ENCODE measurements at places on chromosomes 1 and 21.

- no peak for DNase-seq
Measured at GRCh38 chr1:31834501-31834900, 18.7 kb upstream of the SPOCD1 start.

DNA sequence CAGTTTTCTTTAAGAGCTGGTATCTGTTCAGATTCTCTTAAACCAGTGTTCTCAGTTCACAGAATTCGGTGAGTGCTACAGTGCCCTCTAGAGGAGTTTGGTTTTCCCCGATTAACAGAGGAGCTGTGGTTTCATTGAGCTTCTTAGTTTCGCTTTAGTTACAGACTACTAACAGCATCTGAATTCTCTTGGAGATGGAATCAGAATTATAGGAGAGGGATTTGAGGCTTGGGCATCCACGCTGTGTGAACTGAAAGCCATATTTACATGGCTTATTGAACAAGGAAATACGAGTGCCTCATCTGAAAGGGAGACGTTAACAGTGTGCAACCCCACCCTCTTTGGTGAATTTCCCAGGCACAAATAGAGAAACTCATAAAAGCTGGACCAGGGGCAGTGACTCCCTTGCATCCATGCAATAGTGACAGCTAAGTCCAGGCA is 202.0 kb downstream of the USH2A start:
- peak; percentile 6 for DNase-seq

- DNase-seq = no peak
Measured at GRCh38 chr1:183444243-183444642, 26.1 kb upstream of the NMNAT2 start.

DNA sequence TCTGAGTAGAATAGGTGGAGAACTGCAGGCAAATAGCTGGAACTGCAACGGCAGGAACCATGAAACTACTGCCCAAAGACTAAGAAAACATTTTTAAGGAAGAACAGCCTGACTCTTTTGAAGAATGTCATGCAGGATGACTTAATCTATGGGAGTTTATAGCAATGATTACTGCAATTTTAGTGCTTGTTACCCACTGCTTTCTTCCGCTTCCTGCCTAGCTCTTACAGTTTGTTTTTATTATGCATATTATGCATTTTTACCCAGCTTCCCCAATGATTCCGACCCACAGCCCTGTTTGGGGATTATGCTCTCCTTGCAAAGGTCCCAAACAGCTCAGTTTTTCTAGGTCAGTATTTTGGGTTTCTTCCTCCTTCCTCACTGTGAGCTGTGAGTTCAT is 71.2 kb downstream of the PCNX2 start:
- no peak for DNase-seq

- DNase-seq = no peak
Measured at GRCh38 chr1:27176954-27177353, 22.0 kb upstream of the SLC9A1 start.

DNA sequence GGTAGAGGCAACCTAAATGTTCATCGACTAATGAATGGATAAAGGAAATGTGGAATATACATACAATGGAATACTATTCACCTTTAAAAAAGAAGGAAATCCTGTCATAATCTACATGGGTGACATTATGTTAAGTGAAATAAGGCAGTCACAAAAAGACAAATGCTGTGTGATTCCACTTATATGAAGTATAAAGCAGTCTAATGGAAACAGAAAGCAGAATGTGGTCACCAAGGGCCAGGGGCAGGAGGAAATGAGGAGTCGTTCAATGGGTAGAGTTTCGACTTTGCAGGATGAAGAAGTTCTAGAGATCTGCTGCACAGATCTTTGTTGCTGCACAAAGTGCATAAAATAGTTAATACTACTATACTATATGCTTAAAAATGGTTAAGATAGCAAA is 7.8 kb downstream of the DIPK1A start:
- DNase-seq = peak; percentile 53

DNA sequence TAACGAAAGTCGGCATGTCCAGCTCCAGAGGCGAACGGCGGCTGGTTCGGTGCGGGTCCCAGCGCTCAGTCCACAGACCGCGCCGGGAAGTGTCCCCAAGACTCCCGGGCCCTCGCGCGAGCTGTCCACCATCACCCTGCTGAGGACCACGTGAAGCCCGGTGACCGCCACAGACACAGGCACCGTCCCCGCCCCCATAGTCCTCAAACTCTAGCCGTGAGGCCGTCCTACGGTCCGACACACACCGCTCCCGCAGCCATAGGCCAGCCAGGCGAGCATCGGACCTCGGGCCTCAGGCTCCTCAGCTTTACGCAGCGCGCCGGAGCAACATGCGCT is 535 bp downstream of the SETD4 start:
- DNase-seq = no peak

- DNase-seq = no peak
Measured at GRCh38 chr1:78691995-78692747, 42.5 kb downstream of the IFI44 start.

GRCh38 chr21:17799414-17800164 is 19.6 kb downstream of the C21orf91 start:
- DNase-seq = no peak

DNA sequence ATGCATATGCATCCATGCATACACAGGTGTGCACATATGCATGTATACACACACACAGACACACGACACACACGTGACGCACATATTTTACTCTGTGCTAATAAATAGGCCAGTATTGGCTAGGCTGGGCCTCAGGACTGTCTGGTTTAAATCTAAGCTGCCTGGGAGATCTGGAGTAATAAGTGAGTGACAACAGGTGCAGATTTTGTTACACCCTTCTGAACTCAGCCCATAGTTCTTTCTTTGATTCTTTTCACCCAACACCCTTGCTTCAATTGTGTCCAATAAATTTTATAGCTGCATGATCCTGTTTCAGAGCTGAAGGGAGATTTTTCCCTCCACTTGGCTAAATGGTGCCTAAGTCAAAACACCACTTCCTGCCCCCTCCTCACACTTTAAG is 132.8 kb downstream of the FGGY start:
- DNase-seq = no peak

GRCh38 chr1:2415801-2416208 is 3.4 kb upstream of the PEX10 start:
- DNase-seq = peak; percentile 72

DNA sequence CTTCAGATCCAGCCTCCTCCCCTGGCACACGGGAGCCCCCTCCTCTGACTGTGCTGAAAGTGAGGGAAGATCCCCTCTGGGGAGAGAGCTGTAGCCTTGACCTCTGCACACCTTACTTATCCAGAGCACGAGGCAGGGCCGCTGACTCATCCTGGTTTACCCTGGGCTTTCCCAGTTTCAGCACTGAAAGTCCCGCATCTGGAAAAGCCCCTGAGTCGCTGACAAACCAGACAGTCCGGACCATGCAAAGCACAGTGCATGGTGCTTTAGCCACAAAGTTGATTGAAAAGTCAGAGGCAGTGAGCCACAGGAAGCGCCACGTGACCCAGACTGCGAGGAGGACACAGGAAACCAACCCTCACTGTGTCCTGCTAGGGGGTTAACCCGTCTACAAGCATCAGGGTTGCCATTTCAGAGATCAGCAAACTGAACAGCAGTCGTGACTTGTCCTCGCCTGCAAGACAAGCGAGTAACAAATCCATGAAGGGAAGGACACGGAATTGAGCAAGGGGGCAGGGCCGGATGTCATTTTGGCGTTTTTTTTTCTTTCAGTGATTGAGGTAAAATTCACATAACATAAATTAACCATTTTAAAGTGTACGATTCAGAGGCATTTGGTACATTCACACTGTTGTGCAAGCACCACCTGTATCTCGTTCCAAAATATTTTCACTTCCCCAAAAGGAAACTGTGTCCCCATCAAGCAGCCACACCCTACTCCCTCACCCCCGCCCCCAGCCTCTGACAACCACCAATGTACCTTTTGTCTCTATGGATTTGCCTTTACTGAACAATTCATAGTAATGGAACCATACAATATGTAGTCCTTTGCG is 19.9 kb upstream of the IFNGR2 start:
- peak; percentile 85 for DNase-seq

- DNase-seq = no peak
Measured at GRCh38 chr1:58887059-58887458, 103.2 kb upstream of the JUN start.

DNA sequence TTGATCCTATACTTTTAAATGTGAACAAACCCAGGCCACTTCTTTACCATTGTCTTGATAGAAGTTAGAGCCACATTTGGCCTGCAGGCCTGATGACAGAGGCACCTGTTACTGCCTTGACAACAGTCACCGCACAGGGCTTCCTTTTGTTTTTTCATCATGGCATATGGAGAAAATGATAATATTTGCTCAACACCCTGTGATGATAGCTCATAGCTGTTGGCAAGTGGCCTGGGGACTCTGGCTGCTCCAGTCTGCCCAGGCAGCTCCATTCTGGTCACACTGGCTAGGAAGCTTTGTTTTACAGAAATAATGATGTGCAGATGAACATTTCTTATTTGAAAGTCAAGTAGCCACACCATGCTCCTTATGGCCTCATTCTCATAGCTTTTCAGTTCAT is 89.6 kb upstream of the GPR88 start:
- DNase-seq = no peak

DNA sequence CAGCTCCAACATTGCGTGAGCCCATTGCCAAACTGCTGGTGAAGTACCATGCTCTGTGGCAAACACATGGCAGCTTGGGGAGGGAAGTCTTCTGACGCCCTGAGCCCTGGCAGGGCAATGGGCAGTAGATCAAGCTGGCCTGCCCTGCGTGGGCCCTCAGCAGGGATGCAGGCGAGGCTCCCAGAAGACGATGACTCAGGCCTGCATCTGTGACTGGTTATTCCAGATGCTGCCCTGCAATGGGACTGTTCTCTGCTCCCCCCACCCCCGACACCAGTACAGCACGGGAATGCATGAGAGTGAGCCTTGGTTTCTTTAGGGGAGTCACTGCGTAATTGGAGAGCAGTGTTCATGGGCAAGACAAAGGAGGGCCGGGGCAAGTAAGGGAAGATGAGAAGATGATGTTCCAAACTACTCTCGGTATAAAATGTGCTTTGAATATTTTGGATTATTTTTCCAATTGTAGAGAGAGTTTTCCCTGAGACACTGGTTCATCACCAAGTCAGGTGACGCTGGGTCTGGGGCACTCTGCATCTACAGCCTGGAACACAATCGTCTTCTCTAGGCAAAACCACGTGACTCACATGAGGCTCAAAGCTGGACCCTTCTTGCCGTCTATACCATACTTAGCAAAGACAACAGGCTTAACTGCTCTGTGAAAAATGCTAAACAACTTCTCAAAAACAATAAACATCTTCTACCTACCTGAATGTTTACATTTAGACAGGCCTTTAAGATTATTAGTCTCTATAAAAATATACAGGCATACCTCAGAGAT is 9.0 kb upstream of the C1orf198 start:
- DNase-seq = no peak

DNA sequence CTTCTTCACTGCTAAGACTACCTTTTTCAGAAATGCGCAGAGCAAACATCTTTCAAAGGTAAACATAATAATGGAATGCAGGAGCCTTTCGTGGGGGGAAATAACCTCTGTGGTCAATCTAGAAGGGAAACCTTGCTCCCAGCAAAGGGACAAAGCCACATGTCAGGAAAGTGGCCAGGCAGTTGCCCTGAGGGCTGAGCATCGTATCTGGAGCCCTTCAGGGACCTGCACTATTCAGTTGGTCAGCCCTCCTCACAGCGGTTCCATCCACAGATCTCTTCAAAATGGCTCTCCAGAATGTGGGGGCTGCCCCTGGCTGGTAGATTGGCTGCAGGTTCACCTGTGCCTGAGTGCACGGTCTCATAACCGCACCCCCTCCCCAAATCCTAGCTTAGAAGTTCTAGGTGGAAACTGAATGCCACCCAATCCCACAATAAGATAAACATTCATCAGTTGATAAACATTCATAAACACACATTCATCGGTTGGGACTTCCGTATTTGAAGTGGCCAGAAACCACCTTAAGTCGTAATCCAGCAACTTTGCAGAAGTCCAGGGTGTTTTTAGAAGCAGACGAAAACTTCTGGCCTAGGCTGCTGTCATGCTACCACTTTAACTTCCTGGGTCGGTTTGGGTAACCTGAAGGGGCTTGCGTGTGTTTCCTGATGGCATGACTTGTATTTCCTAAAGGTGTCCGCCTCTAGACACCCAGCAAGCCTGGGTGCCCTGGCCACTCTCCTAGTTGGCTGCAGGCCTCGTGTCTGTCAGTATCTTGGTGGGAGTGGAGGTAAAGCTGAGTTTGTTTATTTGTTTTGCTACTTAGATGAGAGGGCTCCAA is 50.5 kb downstream of the RASSF5 start:
- peak; percentile 56 for DNase-seq

GRCh38 chr1:177439301-177439700 is 268.5 kb downstream of the BRINP2 start:
- DNase-seq = no peak

- no peak for DNase-seq
Measured at GRCh38 chr1:150429805-150430204, 57.4 kb upstream of the TARS2 start.

DNA sequence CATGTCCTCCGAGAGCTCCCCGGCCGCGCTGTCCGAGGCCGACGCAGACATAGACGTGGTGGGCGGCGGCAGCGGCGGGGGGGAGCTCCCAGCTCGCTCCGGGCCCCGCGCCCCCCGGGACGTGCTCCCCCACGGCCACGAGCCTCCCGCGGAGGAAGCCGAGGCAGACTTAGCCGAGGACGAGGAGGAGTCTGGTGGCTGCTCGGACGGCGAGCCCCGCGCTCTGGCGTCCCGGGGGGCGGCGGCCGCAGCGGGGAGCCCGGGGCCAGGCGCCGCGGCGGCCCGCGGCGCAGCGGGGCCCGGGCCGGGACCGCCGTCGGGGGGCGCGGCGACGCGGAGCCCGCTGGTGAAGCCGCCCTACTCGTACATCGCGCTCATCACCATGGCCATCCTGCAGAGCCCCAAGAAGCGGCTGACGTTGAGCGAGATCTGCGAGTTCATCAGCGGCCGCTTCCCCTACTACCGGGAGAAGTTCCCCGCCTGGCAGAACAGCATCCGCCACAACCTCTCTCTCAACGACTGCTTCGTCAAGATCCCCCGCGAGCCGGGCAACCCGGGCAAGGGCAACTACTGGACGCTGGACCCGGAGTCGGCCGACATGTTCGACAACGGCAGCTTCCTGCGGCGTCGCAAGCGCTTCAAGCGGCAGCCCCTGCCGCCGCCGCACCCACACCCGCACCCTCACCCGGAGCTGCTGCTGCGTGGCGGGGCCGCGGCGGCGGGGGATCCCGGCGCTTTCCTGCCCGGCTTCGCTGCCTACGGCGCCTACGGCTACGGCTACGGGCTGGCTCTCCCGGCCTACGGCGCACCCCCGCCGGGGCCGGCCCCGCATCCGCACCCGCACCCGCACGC is 547 bp downstream of the FOXD2 start:
- DNase-seq = peak; percentile 42

DNA sequence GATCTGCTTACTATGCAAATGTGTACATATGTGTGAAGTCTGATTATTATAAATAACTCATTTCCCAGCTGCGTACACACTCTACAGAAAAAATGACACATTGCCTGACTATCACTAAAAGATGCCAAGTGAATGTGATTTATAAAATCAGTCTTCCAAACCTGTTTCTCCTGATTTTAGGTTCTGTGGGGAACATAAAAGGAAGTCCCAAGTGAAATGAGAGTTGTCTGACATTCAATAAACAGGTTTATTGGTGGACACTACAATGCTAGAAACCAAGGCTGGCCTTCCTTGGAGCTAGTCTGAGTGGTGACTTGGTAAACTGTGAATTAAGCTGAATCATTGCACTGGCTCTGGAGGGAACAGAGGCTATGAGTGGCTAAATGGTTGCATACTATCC is 287.9 kb upstream of the ESRRG start:
- DNase-seq = no peak

- DNase-seq = no peak
Measured at GRCh38 chr1:116989835-116990234, 11.7 kb upstream of the CD101 start.

GRCh38 chr1:22241250-22241649 is 98.4 kb upstream of the WNT4 start:
- no peak for DNase-seq
